Activated T-helper 2 cell treated with anti-CD3 and anti-CD28 coated beads, Interferon-gamma antibody, Interleukin-2, Interleukin-4, amounts not matched to agents 10 μg/mL and 5 μg/mL and 100 μg/mL, durations not matched to agents 14 hours and 24 hours and 36 hours (primary cell): ENCODE measurements at places on chromosomes 4 and X. TPM values are rescaled to one million over a fixed set of nuclear protein-coding genes. Genes with fewer than 3 reads are reported as not detected.

Gene FAM9C
- total RNA-seq = not detected in 2 replicates

Gene CBLL2
- not detected in 2 replicates for total RNA-seq

Gene NDNF
- 0.55 and 0.78 TPM in 2 replicates for total RNA-seq

Gene BCORL1
- 14.9 and 16.2 TPM in 2 replicates for total RNA-seq

Gene IRF2
- 47.6 and 53.2 TPM in 2 replicates for total RNA-seq

Gene LRIT3
- total RNA-seq = 0.05 and 0.07 TPM in 2 replicates

Gene GNRHR
- not detected in 2 replicates for total RNA-seq

Gene GSX2
- total RNA-seq = not detected in 2 replicates

Gene CLNK
- 0.89 and 1.3 TPM in 2 replicates for total RNA-seq

Gene ENPEP
- total RNA-seq = 0.02 TPM in 1 of 2 replicates, not detected in the other

Gene MFAP3L
- total RNA-seq = 0.14 and 0.16 TPM in 2 replicates

Gene PRSS12
- not detected in 2 replicates for total RNA-seq

Gene BEX4
- total RNA-seq = 7.8 and 9.4 TPM in 2 replicates

Gene PDCL2
- total RNA-seq = not detected in 2 replicates

Gene CENPVL2
- not detected in 2 replicates for total RNA-seq

Gene COL25A1
- 0.07 TPM in 1 of 2 replicates, not detected in the other for total RNA-seq

Gene NR0B1
- total RNA-seq = not detected in 2 replicates

Gene BTC
- total RNA-seq = not detected in 2 replicates

Gene EXOC1L
- total RNA-seq = not detected in 2 replicates

Gene JCHAIN
- not detected in 2 replicates for total RNA-seq

Gene SLC6A8
- total RNA-seq = 2.2 and 2.5 TPM in 2 replicates

Gene GCNA
- 3.4 and 3.5 TPM in 2 replicates for total RNA-seq

Gene SLC9B1
- 0.28 and 0.57 TPM in 2 replicates for total RNA-seq

Gene POF1B
- total RNA-seq = 0.16 TPM in 1 of 2 replicates, not detected in the other

Gene TRIM60
- not detected in 2 replicates for total RNA-seq

Gene RBM46
- not detected in 2 replicates for total RNA-seq

Gene GLRA3
- not detected in 2 replicates for total RNA-seq

Gene GPRASP1
- 0.55 and 0.62 TPM in 2 replicates for total RNA-seq

Gene FAM156B
- total RNA-seq = 14.5 and 14.6 TPM in 2 replicates

Gene EGF
- not detected in 2 replicates for total RNA-seq

Gene KCNE5
- total RNA-seq = 0.87 and 0.98 TPM in 2 replicates

Gene CXCL6
- not detected in 2 replicates for total RNA-seq

Gene NHS
- total RNA-seq = 3.8 and 8.3 TPM in 2 replicates

Gene TMEM187
- 2.1 and 2.7 TPM in 2 replicates for total RNA-seq

Gene CXCL8
- 19.6 and 21.6 TPM in 2 replicates for total RNA-seq

Gene PLK4
- total RNA-seq = 47.4 and 50.1 TPM in 2 replicates

Gene BGN
- total RNA-seq = not detected in 2 replicates

Gene H2BW1
- total RNA-seq = not detected in 2 replicates

Gene WDR1
- total RNA-seq = 387 and 398 TPM in 2 replicates

Gene SERTM2
- not detected in 2 replicates for total RNA-seq

Gene ATP1B4
- not detected in 2 replicates for total RNA-seq

Gene GABRE
- not detected in 2 replicates for total RNA-seq

Gene NAP1L2
- 2.1 TPM in 2 replicates for total RNA-seq

Gene ASMT
- total RNA-seq = not detected in 2 replicates

Gene SORBS2
- not detected in 2 replicates for total RNA-seq

Gene VCX3B
- not detected in 2 replicates for total RNA-seq

Gene ANKRD50
- total RNA-seq = 0.39 and 0.44 TPM in 2 replicates

Gene REPS2
- 0.02 TPM in 1 of 2 replicates, not detected in the other for total RNA-seq
